CD4-positive, alpha-beta T cell treated with Interleukin-1 beta for 1 hour (primary cell): ENCODE measurements at places on chromosomes 7 and 10.
A peak's percentile ranks its signal among the peaks of the same experiment; 100 is the strongest.

DNA sequence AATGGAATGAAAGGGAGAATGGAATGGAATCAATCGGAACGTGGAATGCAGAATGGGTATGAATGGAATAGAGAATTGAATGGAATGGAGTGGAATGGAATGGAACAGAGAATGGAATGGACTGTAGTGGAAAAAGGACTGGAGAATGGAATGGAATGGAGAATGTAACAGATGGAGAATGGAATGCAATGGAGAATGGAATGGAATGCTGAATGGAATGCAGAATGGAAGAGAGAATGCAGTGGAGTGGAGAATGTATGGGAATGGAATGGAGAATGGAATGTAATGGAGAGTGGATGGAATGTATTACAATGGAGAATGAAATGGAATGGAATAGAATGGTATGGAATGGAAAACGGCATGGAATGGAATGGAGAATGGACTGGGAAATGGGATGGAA, 96.9 kb downstream of the NSUN6 start:
- DNase-seq = no peak

DNA sequence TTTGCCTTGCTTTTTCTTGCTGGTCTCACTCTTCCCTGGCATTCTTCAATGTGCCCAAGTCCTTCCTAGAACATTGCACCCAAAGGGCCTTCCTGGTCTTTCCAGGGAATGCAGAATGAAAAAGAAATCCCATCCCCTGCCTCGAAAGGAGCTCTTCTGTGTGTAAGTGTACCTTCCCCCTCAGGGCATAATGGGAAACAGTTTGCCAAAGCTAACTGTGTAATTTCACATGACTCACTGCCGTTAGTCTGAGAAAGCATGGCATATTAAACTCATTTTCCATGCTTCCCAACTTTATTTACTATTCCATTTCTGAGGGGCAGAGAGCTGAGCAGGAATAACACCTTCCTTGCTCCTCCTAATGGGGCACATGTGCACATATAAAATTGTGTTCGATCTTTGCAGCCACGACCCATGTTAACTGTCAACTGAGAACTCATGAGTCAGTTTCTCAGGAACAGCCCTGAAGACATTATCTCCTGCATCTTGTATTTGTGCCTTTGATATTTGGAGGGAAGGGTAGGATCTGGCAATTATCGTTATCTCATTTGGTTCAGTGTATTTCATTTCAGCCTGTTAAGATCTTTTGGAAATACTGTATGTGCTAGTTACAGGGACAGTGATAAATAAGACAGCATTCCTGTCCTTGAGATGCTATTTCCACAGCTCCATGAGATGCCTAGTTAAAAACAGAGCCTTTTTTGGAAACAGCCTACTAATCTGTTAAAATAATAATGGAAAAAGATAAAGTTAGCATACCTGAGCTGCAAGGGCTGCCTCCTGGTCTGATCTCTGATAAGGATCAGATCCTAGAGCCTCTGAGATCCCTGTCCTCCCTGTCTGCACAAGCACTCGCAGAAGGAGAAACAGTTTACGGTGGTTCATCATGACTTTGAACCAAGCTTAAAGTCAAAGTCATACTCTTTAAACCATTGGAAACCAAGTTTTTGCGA, 42.3 kb downstream of the IKZF1 start:
- DNase-seq = no peak

DNA sequence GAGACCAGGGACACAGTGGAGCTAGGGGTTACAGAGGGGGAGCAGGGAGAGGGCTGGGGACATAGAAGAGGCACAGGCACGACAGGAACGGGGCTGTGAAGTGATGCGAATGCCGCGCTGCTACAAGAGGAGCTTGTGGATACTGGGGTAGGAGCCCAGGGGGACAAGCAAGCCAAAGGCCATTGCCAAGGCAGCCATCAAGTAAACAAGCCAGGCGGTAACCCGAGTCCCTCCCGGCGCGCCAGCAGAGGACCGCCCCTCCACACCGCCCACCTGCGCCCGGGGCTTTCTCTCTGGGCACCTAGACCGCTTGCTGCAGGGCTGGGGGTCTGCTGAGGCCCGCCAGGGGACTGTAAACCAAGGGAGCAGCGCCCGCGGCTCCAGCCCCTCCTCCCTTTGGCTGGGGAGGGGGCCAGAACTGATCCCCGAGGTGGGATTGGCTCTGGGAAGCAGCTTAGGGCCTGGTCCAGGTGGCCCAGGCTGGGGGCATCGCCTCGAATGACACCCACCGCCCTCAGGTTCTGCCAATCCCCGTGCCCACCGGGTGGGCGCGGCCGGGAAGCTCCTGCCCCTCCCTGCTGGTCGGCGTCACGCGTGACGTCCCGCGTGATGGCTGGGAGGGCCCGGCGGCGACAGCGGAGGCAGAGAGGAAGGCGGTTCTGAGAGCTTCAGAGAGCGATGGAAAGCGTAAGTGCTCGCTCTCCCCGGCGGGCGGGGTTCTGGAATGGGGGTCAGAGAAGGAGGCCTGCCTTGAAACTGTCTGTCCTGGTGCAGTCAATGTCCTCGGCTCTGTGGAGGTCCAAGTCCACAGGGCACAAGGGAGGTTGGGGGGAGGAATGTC, 982 bp downstream of the SFXN3 start:
- peak; percentile 86 for DNase-seq

DNA sequence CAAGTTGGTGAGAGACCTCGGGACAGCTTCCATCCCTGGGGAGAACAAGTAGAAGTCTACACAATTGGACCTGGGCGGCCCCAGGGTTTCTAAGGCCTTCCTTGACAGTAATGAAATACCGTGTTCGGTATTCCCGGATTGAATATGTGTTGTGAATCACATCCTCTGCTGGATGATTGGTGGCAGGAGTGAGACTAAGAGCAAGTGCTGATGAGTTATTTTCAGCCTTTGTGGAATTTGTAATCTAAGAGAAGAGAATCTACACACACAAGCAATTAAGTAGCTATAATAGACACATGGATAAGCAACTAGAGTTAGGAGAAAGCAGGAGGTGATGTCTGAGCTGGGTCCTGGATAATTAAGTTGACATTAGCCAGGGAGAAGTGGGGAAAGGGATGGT, 64.8 kb upstream of the VWC2 start:
- DNase-seq = no peak

DNA sequence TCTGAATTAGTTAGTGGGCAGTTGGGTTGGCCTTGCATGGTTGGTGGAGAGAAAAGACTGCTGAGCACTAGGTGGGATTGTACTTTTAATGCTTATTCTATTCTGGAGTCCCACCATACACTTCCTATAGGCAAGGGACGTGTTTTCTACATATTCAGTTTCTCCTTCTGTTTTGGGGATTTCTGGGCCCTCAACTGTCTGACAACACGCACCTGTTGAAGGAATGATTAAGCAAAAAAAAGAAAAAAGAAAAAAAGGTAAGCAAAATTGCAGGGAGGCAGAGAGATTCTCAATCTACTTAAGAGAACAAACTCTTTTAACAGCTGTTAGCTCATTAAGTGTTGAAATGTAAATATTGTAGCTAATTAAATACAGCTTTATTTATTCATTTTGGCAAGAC, 541.3 kb downstream of the CALN1 start:
- DNase-seq = no peak

GRCh38 chr7:151008511-151009323, 15.6 kb downstream of the ATG9B start:
- DNase-seq = peak; percentile 79

DNA sequence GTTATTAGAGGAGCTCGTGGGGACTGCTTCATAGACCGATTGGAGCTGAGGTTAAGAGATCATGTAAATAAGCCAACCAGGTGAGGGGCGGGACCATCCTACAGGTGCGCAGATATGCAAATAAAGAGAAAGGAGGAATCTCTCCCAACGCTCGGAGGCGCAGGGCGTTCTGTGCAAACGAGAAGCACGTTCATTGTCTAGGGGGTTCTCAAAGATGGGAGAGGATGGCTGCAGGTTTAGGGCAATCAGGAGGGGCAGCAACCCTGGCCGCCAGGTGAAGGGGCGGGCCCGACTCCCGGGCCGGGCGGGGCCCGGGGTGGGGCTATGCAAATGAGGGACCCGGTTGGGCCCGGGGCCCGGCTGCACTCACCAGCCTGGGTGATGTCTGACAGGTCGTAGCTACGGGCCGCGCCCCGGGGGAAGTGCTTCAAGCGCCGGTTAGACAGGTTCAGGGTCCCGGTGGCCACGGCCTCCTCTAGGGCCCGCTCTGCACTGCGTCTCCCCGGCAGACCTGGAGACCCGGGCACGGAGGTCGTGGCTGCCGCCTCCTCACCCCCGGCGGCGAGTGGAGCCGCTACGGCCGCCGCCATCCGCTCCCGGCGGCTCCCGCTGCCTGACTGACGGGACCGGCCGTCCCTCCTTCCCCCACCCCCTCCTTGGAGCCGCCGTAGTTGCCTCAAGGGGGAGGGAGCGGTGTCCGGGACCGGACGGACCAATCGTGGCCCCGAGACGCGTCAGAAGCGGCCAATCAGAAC, at the start of gene LRCH4:
LRCH4 (minus strand) TSS at position 619 of the 755 bp plus-strand sequence; CDS start at position 590, 29 bp downstream.
- peak; percentile 61 for DNase-seq

GRCh38 chr7:130279286-130279685, 12.6 kb downstream of the CPA2 start:
- no peak for DNase-seq

DNA sequence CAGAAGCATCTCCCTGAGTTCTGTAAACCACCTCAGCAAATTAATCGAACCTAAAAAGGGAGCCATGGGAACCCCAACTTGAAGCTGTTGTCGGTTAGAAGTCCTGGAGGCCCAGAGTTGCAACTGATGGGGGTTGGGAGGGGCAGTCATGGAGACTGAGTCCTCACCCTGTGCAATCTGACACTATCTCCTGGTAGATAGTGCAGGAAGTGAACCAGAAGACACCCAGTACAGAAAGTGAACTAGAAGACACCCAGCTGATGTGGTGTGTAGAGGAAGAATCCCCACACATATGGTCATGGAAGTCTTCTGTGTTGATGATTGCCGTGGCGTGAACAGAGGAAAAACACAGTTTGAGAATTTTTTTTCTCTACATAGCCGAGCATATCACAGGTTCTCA, 58.8 kb upstream of the SRRM3 start:
- peak; percentile 40 for DNase-seq

DNA sequence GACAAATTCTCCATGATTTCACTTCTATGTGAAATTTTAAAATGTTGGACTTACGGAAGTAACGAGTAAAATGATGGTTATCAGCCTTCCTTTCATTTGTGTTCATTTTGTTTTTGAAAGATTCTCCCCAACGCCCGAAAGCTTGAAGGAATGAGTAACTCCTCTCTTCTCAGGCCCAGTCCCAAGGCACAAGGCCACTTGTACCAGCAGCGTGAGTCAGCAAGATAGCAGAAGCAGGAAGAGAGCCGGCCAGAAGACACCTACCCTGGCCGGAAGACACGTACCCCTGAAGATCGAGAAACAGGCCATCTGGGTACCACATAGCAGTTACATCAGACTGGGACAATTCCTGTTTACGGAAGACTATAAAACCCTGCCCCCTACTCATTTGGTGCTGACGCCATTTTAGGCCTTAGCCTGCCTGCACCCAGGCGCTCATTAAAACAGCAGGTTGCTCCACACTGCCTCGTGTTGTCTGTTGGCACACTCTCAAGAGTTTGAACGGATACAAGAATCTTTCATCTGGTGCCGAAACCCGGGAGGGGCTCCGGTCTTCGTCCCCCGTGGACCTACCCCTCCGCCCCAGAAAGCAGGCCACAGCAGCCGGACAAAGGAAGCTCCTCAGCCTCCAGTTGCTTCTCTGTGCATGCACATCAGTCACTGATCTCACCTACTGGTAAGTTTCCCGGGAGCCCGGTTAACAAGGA, 60.4 kb downstream of the LRRC17 start:
- DNase-seq = no peak

GRCh38 chr7:55094092-55094690, 75.4 kb downstream of the EGFR start:
- DNase-seq = no peak

DNA sequence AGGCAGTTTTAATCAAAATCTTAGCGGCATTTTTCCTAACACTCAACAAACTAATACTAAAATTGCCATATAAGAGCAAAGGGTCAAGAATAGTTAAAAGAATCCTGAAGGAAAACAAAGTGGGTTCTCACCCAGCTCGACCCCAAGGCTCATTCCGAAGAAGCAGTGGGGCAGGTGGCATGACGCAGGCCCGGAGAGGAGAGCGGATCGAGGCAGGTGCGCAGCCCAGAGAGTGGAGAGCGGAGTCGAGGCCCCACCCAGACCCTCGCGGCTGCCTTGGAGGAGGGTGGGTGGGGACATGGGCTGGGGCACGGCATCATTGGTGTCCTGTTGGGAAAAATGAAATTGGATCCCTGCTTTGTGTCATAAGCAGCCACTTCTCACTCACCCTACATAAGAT, 109.8 kb downstream of the INPP5A start:
- DNase-seq = no peak

GRCh38 chr7:23135755-23136154, 30.2 kb downstream of the KLHL7 start:
- DNase-seq = no peak

GRCh38 chr7:30458311-30458710, 20.3 kb downstream of the NOD1 start:
- DNase-seq = no peak

- DNase-seq = no peak
Observed at GRCh38 chr10:73253225-73253555, 746 bp upstream of the MRPS16 start.

- no peak for DNase-seq
Observed at GRCh38 chr10:43166207-43166879, 28.1 kb downstream of the CSGALNACT2 start.

- DNase-seq = no peak
Observed at GRCh38 chr7:158484801-158485531, 102.7 kb downstream of the PTPRN2 start.

- no peak for DNase-seq
Observed at GRCh38 chr7:105187302-105188169, 173.5 kb downstream of the KMT2E start.

- no peak for DNase-seq
Observed at GRCh38 chr7:108294595-108294994, 161.6 kb downstream of the NRCAM start.
